Fibroblast of skin of left biceps (primary cell): ENCODE measurements at places on chromosomes 1 and 21.

DNA sequence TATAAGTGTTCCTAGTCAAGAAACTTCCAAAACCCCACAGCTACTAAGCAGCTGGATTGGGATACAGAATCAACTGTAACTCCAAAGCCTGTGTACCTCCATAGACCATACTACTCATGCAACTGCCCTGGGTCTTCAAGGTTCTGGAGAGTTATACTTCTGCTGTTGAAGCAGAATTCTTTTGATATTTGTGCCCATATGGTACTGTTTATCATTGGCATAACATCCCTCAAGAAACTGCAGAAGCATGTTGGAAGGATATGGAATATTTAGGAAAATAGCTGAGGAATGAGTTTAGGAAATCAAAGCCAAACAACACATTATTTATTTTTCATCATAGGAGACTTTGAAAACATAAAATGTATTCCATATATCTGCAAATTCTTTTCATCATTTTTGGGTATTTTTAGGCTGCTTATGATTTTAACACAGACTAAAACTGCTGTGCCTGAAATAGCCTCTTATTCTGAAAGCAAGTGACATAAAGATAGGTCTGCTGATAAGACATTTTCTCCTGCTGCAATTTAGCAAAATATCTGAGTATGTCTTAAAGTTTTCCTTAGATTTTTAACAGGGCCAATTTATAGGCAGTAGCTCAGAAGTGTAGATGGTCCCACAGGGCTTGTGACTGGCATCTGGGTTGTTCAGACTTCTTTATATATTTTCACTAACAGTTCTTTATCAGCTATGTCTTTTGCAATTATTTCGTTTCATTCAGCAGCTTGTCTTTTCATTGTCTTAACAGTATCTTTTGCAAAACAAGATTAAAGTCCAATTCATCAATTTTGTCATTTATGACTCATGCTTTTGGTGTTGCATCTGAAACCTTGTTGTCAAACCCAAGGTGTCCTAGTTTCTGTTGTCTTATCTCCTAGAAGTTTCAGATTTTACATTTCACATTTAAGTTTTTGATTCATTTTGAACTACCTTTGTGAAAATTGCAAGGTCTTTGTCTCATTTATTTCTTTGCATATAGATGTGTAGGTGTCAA is 41.1 kb upstream of the ZNF124 start:
- no peak for DNase-seq

DNA sequence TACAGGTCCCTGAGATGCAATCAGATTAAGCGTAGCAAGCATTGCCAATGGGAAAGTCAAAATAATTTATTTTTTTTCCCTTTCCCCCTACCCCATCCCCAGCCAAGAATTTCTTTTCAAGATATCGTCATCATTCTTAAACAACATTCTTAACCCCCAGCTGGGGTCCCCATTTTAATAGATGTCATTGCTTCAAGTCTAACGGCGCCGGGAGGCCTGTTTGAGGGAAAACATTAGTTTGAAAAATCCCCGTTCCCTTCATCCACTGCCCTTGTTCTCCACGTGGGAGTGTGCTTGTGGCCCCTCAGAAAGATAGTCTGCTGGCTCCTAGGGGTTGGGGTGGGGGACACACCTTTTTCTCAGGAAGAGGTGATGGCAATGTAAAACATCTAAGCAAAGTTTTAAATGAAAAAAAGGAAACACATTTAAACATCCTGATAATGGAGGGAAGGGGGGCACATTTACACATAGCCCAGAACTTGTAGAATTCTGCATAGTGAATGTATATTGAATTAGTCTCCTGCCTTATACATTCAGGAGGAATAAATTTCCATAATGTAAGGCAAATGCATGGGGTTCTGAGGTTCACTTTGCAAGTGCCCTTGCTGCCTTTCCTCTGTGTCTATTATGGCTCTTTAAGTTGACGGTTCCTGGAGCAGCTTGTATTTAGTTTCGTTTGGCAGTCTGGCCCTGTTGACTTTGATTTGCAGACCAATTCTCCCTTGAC is 6.8 kb downstream of the TRNP1 start:
- no peak for DNase-seq

DNA sequence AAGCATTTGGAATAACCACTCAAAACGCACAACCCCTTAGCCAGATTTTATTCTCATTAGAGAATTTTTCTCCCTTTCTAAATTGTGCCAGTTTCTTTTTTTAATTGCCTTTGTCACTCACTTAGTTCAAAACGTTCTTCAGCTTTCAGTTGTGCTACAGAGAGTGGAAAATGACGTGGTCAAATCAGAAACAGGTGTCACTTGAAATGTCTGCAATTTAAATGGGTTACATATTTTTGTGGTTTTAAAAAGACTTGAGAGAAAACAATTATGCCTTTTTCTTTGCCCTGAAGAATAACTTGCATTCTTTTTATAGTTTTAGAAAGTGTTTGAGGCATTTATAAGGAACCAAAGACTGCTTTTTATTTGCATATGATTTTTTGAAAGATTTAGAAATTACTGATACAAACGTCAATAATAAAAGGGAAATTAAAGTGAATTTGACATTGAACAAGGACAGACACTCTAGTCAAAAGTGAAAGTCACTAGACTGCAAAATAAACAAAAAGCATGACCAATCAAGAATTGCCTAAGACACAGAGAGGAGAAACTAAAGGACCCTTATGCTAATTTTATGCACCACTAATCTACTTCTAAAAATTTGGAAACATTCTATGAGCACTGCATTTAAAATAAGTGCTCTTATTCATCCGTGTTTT is 191.0 kb downstream of the TPR start:
- DNase-seq: peak; percentile 78

GRCh38 chr1:54600947-54601721 is 22.2 kb downstream of the FAM151A start:
- no peak for DNase-seq

GRCh38 chr1:110243574-110243973 is 33.5 kb downstream of the KCNC4 start:
- DNase-seq: no peak

GRCh38 chr1:14328685-14329084 is 269.8 kb upstream of the KAZN start:
- no peak for DNase-seq

GRCh38 chr1:174942547-174943255 is 57.0 kb upstream of the CACYBP start:
- no peak for DNase-seq

DNA sequence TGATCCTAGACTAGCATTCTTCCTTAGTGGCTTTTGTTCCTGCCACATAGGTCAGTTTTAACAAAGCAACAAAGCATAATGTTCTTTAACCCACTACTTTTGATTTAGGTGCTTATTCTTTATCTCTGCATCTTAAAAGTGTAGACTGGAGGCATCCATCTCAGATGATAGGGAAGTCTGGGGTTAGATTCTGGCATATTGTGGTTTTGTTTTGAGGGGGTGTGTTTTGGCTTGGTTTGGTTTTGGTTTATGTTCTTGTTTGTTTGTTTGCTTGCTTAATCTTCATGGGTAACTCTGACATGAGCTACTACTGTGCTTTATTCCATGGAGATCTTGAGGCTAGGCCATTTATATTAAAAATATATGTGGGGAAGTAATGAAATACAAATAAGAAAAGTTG is 40.3 kb upstream of the MYOCOS start:
- no peak for DNase-seq

- DNase-seq: no peak
Observed at GRCh38 chr1:49297783-49298182, 521.1 kb upstream of the BEND5 start.

GRCh38 chr1:6168947-6169586 is 11.1 kb downstream of the CHD5 start:
- DNase-seq: no peak

- no peak for DNase-seq
Observed at GRCh38 chr1:40414331-40414730, 35.9 kb upstream of the ZFP69B start.

GRCh38 chr1:85334962-85335361 is 58.5 kb upstream of the BCL10 start:
- DNase-seq: no peak

GRCh38 chr1:21384620-21385019 is 55.3 kb upstream of the NBPF3 start:
- DNase-seq: no peak

DNA sequence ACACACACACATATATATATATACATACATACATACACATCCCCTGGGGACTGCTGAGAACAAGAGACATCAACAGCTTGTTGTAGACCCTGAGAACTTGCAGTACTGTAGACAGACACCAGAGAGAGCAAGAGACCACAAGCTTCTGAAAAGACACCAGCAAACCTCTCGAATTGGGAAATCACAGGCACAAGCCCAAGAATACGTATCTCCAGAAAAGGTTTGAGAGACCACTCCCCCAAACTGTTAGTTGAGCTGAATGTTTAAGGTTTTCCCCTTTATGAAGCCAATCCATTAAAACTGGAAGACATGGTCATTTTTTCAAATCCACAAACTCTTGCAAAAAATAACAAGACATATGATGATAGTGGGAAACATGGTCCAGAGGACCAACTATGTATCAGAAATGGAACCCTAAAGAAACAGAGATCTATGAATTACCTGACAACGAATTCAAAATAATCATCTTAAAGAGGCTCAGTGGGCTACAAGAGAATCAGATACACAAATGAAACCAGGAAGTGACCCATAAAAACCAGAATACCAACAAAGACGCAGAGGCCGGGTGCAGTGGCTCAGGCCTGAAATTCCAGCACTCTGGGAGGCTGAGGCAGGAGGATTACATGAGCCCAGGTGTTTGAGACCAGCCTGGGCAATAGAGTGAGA is 45.1 kb downstream of the SLC2A1 start:
- DNase-seq: peak; percentile 54

DNA sequence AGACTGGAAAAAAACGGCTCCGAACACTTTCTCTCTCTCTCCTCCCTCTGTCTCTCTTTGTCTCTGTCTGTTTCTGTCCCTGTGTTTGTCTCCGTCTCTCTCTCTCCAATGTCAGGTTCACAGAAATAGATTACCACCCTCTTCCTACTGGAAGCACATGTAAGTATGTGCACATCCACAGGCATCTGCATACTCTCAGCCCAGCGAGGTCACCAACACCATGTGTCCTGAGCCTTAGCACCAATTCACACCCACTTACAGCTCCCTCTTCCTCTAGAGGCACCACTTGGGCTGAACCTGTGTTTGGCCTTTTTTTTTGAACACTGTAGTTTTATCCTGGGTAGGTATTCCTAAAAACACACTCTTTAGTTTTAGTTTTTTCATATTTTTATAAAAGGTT is 130.5 kb downstream of the ETS2 start:
- DNase-seq: no peak

GRCh38 chr1:162599451-162599850 is 32.8 kb upstream of the DDR2 start:
- no peak for DNase-seq

GRCh38 chr1:202710070-202711045 is at the start of gene SYT2:
TSS of gene SYT2 (minus strand) at chr1:202710454. CDS start at chr1:202605772, 104,682 bp downstream.
- DNase-seq: no peak

DNA sequence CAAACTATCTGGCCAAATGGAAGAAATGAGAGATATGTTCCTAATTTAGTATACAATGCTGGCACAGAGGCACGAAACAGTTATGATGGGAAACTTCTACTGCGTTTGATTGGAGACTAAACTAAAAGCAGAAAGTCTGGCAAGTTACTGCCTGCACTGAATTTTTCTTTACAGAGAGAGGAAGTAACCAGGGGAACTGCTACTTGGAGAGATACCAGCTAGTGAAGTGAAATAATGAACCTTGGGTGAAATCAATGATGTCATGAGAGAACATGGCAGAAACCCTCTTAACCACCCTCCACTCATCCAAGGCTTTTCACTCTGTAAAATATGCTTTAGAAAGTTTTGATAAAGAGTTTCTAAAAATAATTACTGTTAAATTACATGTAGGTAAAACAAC is 29.3 kb downstream of the NIBAN1 start:
- no peak for DNase-seq

DNA sequence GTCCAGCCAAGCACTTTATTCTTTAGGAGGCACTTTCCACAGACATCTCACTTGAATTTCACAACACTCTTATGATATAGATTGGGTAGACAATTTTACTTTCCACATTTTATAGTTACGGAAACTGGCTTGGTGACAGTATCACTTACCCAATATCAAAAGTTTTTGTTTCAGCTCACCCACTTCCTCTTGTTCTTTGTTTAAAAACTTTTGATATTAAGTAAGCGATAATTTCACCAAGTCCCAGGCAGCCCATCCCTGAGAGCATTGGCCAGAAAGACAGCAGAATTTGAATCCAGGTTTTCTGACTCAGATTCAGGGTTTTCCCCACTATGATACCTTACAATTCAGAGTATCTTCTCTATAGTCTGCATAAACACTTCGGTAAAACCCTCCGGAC is 60.0 kb downstream of the LRIG2 start:
- DNase-seq: no peak

- peak; percentile 79 for DNase-seq
Observed at GRCh38 chr1:201828820-201829774, at the start of gene IPO9. TSS of gene IPO9 (plus strand) at chr1:201829157. CDS start at chr1:201829210, 53 bp downstream.

- peak; percentile 77 for DNase-seq
Observed at GRCh38 chr1:31712630-31713029, 8.8 kb upstream of the COL16A1 start.

GRCh38 chr1:164452549-164452948 is 106.4 kb upstream of the PBX1 start:
- DNase-seq: no peak

DNA sequence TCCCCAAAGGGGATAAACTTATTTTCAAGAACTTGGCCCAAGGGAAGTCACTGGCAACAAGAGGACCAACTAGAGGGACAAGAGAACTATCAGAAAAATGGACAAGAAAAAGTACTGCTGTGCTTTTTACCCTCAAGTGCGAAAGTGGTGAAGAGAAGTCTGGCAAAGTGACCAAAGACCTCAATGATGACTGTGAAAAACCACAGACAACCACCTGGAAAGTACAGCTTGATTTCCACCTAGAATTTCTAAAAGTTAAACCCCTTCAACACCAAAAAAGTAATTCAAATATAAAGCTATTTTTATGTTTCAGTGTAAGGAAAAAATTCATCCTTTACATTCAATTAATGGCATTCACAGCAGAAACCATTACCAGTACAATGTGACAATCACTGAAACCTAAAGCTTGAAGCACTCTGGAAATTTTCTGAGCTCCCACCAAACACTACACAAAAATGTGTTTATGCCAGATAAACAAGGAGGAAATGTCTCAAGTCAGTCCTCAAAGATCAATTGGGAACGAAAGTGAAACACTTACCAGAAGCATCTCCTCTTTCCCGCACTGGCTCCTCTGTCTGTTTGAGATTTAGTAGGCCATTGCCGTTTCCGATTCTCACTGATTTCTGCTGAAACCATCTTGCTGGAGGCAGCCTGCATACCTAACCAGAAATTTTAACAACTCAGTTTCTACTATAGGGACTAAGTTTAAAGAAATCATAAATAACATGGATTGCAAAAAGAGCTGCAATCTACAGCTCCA is 8.3 kb downstream of the SDE2 start:
- DNase-seq: no peak

- no peak for DNase-seq
Observed at GRCh38 chr1:222107267-222107666, 365.4 kb upstream of the DUSP10 start.
